Naive thymus-derived CD4-positive, alpha-beta T cell (primary cell): ENCODE measurements at places on chromosomes 2 and 18.
A peak's percentile ranks its signal among the peaks of the same experiment; 100 is the strongest.

DNA sequence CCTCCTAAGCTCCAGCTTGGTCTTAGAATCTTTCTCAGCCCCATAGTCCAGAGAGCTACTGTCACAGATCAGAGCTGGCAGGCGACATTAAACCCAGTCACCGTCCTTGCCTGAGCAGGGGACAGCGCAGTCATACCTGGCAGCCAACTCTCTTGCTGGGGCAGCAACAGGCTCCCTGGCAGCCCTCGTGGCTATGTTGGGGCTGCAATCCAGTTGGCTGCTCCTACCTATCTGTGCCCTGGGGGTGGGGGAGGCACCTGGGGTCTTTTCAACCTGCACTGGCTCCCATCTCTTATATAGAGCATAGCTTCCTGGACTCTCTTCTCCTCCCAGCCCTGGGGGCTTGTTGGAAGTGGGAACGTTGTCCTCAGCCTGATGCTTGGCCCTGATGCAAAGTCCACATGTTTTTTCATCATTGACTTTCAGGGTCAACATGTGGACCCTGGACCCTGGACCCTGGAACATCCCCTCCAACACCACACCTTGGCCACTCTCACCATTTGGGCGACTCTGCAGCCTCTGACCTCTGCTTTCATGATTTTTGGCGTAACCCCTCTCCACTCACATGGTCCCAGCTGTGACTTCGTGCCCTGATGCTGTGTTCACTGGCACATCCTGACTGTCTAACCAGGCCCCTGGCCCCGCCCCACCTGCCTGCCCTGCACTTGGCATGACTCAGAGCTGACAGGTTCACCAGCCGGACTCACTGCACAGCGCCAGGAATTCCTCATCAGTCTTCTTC, 45.6 kb downstream of the ATOH8 start:
- DNase-seq: no peak

DNA sequence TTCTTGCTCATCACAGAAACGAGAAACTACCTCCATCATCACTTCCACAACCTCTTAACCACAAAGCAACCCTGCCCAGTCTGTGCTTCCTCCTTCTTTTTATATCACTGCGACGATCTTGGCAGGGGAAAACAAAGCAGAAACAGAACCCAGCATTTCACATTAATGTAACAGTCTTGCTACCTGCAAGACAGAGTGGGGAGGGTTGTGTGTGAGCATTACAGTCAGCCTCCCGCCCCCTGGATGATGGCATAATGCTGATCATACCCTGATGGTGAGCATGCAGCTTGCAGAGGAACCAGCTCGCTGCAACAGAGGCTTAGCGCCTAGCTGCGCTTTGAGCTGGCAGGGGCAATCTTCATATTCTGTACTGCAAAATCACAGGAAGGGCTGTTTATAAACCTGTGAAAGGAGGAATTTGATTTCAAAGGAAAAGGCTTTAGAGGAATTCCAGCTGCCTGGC, 376.1 kb downstream of the IRS1 start:
- peak; percentile 57 for DNase-seq

- no peak for DNase-seq
Observed at GRCh38 chr18:63128237-63128974, 191.2 kb downstream of the BCL2 start.

DNA sequence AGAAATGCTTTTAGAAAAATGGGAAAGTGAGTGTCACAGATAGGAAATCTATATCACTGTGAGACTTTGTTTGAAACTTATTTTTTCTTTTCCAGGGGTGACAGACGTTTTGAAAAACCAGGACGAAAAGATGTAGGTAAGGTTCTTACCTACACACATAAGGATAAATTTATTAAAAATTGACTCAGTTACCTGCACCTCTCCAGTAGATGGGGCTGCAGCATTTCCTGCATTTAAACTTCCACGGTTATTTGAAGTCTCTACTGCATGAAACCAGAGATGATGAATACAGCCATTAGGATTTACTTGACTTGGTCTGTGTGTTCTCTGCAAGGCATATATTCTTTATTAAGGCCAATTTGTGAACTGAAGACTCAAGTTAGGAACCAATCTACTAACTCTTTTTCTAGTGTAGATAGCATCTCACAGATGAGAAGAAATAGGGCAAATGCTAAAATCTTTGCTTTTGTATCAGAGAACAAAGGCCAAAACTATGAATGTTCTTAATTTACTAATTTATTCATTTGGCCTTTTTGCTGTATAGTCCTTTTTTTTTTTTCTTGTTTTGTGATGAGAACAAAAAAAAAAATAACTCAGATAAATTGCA, 15.0 kb downstream of the KCNJ13 start:
- DNase-seq: peak; percentile 22

DNA sequence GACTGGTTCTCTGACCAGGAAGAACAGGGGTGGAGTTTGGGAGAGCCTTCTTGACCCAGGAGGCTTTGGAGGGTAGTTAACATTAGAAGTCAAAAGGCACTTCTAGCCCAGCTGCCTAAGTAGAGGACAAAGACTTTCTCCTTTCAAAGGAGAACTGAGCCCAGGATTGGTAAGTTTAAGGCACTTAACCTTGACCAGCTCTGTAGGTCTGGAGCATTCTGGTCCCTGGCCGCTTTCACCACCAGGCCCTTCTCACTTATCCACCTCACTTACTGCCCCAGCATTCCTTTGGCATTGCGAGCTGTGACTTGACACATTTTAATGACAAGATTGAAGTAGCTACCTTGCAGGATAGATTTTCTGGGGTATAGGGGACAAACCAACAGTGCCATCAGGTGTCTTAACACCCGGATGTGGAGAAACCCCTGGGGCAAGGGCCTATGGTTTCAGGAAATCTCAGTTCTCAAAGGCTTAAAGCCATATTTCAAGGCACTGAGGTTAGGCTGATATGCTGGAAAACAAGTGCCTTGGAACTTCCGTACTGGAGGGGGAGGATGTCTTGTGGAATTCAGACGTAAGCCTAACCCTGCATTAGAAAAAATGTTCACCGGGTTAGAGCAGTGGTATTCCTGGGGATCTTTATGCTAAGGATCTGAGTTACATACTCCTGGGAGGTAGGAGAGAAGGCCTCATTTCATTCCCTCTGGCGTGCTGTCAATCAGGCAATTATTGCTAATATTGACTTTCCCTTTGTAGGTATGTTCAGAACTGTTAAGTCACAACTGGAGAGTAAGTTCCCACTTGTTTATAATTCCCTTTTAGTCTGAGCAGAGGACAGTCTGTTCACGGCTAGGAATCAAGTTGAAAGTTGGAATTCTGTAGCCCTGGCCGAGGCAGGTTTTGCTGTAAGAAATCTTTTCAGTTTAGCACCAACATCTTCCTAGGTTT, 4.3 kb downstream of the C2orf68 start:
- DNase-seq: no peak

DNA sequence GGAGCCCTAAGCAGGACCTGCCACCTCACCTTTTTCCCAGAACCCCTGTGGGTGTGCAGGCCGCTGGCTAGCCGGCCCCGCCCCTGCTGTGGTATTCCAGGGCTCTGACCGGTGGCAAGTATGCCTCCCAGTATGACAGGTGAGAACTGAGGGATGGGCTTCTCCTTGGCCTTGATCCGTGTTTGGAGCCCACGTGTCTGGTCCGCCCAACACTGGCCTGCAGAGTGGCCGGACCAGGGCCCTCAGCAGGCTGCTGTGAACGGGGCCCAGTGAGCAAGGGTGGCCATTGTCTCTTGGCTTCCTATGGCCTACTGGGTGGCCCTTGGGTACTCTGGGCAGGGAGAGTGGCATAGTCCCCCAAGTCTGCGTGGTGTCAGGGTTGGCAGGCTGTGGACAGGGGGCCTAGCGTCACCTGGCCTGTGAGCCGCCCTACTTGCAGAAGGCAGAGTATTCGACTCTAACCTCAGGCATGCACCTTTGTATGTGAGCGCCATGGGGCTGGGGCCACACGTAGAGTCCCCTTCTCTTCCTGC, 1.8 kb downstream of the RNPEPL1 start:
- DNase-seq: no peak

DNA sequence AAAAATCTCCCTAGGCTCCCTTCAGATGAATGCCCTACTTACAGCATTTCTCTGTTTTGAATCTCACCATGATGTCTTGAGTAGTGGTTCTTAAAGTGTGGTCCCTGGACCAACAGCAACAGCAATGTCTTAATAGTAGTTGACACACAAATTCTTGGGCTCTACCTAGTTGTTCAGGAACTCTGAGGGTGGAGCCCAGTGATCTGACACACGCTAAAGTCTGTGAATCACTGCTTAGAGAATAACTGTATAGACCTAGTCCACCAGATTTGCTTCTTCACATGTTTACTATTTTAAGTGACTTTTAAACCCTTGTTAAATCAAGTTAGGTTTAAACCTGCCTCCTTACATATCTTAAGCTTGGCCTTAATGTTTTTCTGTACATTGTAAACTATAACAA, 47.6 kb upstream of the ARHGAP15 start:
- DNase-seq: no peak

DNA sequence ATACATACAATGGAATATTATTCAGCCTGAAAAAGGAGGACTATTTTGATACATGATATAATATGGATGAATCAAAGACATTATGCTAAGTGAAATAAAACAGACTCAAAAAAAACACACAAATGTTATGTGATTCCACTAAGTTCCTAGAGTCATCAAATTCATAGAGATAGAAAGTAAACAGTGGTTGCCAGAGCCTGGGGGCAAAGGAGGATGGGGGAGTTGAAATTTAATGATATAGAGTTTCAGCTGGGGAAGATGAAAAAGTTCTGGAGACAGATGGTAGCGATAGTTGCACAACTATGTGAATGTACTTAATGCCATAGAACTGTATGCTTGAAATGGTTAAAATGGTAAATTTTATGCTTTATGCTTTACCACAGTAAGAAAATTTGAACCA, 119.7 kb downstream of the METTL4 start:
- DNase-seq: no peak

DNA sequence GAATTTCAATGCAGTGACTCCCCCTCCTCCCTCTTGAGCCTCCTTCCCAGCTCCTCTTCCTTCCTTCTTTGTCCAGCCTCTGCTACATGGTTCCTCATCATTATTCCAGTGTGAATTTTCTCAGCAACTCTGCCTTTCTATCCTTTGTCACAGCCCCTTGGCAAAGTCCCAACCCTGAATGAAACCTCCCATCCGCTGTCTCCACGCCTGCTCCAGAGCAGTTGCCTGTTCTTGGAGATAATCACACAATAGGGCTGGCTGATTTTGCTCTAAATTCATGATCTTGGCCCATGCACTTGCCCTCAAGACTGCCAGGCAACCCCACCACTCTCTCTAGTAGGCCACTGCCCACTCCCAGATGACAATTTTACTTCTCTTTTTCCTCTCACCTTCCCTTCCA, 61.4 kb downstream of the BCL2L11 start:
- DNase-seq: no peak

DNA sequence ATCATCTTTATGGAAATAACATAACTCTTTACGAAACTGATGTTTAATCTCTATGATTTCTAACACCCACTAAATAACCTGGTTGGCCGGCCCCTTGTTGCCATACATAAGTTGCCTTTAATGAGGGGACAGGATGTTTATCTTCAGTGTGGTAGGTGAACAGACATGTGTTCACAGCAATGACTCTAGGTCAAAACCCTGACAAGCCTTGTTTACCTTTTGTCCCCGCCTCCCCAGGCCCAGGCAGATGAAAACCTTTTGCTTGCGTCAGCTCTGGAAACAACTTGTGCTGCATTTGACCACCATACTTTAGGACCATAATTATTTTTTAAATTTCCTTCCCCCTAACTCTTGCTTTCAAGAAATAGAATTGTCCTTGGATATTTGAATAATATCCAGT, 2.9 kb upstream of the DSG4 start:
- no peak for DNase-seq

DNA sequence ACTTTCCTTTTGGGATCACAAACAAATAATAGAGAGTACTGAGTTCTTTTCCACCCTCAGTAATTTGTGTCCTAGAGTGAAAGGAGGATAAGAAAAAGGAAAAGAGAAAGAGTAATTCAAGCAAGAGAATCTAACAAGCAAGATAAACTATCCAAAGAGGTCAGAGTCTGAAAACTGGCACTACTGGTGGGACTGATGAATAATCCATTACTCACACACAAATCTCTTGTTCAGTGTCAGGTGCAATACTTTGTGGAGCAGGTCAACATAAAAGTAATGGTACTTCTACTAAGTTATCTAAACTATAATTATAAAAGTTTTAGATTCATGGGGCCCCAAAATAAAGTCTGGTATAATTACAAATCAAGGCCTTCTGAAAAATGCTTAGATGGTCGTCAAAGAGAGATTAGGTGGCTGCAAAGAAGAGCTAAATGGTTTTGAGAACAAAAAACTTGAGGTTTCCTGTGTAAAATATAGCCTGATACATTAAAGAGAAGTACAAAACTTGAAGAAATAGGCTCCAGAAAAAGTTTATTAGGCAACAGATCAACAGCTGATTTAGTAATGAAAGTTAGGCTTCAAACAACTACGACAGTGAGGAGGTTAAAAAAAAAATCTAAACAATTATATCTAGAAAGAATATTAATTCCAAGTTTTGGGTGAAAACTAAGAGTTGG, 109.4 kb downstream of the BAZ2B start:
- DNase-seq: no peak

DNA sequence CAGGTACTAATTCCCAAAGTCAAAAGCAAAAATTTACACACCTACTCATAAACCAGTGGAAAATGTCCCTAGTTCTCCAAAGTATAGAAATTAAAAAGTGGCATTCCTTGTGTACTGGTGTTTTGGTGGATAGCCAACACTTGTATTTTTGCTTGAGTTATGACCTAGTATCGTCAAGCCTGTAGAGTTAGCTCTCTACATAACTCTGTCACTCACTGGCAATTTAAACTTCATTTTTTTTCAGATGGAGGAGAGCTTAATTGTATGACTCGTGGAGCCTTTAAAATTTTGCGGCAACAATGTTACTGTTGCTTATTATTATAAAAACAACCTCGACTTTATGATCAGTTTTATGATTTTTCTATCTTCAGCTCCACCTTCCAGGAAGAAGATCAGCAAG, 58.7 kb downstream of the ITGB6 start:
- DNase-seq: no peak

DNA sequence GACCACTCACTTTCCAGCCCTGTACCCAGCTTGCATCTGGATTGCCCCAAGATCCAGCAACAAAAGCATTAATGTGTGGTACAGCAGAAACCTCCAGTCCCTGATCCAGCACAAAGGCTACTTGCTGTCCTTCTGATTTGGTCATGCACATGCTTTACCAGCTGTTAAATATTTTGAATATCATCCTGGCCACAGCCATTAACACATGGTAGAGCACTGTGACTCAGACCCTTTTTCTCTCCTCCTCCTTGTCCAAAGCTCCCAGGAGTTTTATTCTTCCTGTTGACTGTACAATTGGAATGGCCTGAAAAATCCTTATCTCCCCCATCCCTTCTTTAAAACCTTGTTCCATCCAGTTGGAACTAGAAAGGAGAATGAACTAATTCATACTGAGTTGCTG, 419.7 kb upstream of the TNP1 start:
- no peak for DNase-seq

- DNase-seq: peak; percentile 79
Observed at GRCh38 chr2:74002505-74003421, 18.1 kb downstream of the TET3 start.

- DNase-seq: no peak
Observed at GRCh38 chr18:9697121-9697520, 11.0 kb upstream of the RAB31 start.

- no peak for DNase-seq
Observed at GRCh38 chr2:55860832-55861231, 62.8 kb downstream of the EFEMP1 start.

- no peak for DNase-seq
Observed at GRCh38 chr2:124079045-124079444, 54.0 kb downstream of the CNTNAP5 start.

GRCh38 chr2:25362434-25363145, 20.9 kb upstream of the DNMT3A start:
- DNase-seq: peak; percentile 54
